Eye (tissue), 1 donor: ENCODE measurements at places on chromosomes 16 and 17.

- DNase-seq: peak; percentile 72
These were observed 23.6 kb upstream of the ABR start for GRCh38 chr17:1203111-1203966.

DNA sequence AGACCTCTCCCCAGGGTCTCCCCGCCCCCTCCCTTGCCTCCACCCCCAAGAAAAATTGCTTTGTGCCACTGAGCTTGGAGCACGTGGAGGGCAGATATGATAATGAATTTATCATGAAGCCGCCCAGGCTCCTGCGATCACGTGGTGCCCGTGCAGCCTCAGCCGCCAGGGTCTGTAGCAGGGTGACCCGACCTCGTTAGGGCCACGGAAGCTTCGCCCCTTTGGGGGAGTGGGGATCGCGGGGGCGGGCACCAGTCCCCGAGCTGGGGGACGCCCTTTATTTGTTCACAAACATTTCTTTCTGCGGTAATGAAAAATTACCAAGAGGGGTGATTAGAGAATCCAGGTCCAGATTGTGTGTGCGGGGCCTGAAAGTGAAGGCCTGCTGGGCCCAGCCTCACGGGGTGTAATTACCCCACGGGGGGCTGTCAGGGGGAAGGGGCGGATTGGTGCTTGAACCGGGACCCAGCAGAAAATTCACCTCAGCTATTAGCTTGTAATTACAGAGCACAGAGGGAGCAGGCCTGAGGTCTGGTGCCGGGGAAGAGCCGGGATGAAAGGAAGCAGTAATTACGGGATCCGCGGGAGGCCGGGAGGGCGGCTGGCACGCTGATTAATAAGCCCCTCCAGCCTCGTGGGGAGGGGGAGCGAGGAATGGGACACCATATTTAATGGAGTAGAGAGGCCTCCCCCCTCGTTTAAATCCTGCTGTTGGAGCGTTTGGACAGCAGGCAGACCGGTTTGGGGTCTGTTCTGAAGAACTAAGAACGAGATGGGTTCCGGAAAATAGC, 13.3 kb downstream of the GSE1 start:
- peak; percentile 92 for DNase-seq

GRCh38 chr17:3890082-3890877, 2.6 kb downstream of the CAMKK1 start:
- peak; percentile 51 for DNase-seq

DNA sequence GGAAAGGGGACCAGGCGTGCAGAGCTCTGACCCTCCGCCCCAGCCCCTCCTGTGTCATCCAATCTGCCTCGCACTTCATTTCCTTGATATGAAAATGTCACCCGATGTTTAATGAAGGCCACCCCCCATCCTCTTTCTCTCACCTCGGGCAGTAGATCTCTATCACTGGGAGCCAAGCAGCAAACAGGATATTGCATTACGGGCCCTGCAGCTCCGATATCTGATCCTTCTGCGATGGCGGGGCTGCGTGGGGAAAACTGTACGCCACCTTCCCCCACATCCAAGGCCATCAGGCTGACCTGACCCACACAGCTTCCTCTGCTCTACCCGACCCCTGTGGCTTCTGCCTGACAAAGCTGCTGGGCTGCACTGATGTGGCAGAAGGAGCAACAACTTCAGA, 74.9 kb downstream of the DYNLRB2 start:
- DNase-seq: no peak

- DNase-seq: no peak
These were observed 13.9 kb downstream of the KIFC3 start for GRCh38 chr16:57788252-57788841.

- peak; percentile 46 for DNase-seq
These were observed 60.3 kb downstream of the ZNF778 start for GRCh38 chr16:89277641-89278341.

- DNase-seq: no peak
These were observed 1331.5 kb downstream of the CDH8 start for GRCh38 chr16:60704726-60705125.

GRCh38 chr17:44386182-44386525, 3.3 kb downstream of the ITGA2B start:
- DNase-seq: peak; percentile 30

GRCh38 chr17:11608396-11608795, 10.1 kb downstream of the DNAH9 start:
- DNase-seq: peak; percentile 37

GRCh38 chr17:77596491-77597417, 361.7 kb upstream of the TNRC6C start:
- no peak for DNase-seq

GRCh38 chr16:57089406-57089805, 3.0 kb upstream of the CPNE2 start:
- DNase-seq: no peak

GRCh38 chr17:21286066-21286770, 1.7 kb downstream of the MAP2K3 start:
- DNase-seq: peak; percentile 87

- no peak for DNase-seq
These were observed 10.8 kb downstream of the P2RX5 start for GRCh38 chr17:3685174-3685573.
